Smooth muscle cell of the coronary artery (primary cell): ENCODE measurements at places on chromosomes 2 and 18. TPM values are rescaled to one million over a fixed set of nuclear protein-coding genes. Genes with fewer than 3 reads are reported as not detected.

The GPR45 gene
- not detected in 2 replicates for total RNA-seq

The SLC66A2 gene
- total RNA-seq = 31.1 and 47.4 TPM in 2 replicates

The FNDC4 gene
- 15.9 and 31.8 TPM in 2 replicates for total RNA-seq

The MXD1 gene
- total RNA-seq = 5.5 and 6.1 TPM in 2 replicates

The BAZ2B gene
- 34.3 and 44.1 TPM in 2 replicates for total RNA-seq

The PIEZO2 gene
- total RNA-seq = 2.1 and 5.3 TPM in 2 replicates

The TUBB8B gene
- total RNA-seq = not detected in 2 replicates

The C2orf66 gene
- total RNA-seq = 0.08 TPM in 1 of 2 replicates, not detected in the other

The OSBPL6 gene
- total RNA-seq = 0.47 and 0.98 TPM in 2 replicates

The GPR75 gene
- total RNA-seq = 0.38 and 1.4 TPM in 2 replicates

The UCN gene
- total RNA-seq = 0.30 TPM in 1 of 2 replicates, not detected in the other

The LIMS3 gene
- total RNA-seq = 1.8 and 8.4 TPM in 2 replicates

The HOXD13 gene
- not detected in 2 replicates for total RNA-seq

The IL36G gene
- not detected in 2 replicates for total RNA-seq

The FSIP2 gene
- 0.08 TPM in 1 of 2 replicates, not detected in the other for total RNA-seq

The PAX8 gene
- 0.35 TPM in 1 of 2 replicates, not detected in the other for total RNA-seq

The ANKRD62 gene
- not detected in 2 replicates for total RNA-seq

The C2orf76 gene
- 7.6 and 9.7 TPM in 2 replicates for total RNA-seq

The UGT1A1 gene
- not detected in 2 replicates for total RNA-seq

The GREB1L gene
- 0.12 and 0.23 TPM in 2 replicates for total RNA-seq

The EPHA4 gene
- total RNA-seq = 1.4 and 7.1 TPM in 2 replicates

The LDLRAD4 gene
- 0.45 TPM in 1 of 2 replicates, not detected in the other for total RNA-seq

The INPP5D gene
- 0.12 and 0.83 TPM in 2 replicates for total RNA-seq

The ALK gene
- under 0.01 TPM in 1 of 2 replicates, not detected in the other for total RNA-seq

The MYO7B gene
- 0.23 TPM in 1 of 2 replicates, not detected in the other for total RNA-seq

The NT5DC4 gene
- not detected in 2 replicates for total RNA-seq

The CAPN13 gene
- total RNA-seq = not detected in 2 replicates

The SLC11A1 gene
- total RNA-seq = 0.12 and 0.15 TPM in 2 replicates

The HOXD9 gene
- total RNA-seq = not detected in 2 replicates

The GKN1 gene
- total RNA-seq = not detected in 2 replicates

The AQP12B gene
- total RNA-seq = not detected in 2 replicates

The HOXD4 gene
- total RNA-seq = 0.08 TPM in 1 of 2 replicates, not detected in the other
